ENCODE measurements at places on chromosomes 12 and 14.
A peak's percentile ranks its signal among the peaks of the same experiment; 100 is the strongest.

DNA sequence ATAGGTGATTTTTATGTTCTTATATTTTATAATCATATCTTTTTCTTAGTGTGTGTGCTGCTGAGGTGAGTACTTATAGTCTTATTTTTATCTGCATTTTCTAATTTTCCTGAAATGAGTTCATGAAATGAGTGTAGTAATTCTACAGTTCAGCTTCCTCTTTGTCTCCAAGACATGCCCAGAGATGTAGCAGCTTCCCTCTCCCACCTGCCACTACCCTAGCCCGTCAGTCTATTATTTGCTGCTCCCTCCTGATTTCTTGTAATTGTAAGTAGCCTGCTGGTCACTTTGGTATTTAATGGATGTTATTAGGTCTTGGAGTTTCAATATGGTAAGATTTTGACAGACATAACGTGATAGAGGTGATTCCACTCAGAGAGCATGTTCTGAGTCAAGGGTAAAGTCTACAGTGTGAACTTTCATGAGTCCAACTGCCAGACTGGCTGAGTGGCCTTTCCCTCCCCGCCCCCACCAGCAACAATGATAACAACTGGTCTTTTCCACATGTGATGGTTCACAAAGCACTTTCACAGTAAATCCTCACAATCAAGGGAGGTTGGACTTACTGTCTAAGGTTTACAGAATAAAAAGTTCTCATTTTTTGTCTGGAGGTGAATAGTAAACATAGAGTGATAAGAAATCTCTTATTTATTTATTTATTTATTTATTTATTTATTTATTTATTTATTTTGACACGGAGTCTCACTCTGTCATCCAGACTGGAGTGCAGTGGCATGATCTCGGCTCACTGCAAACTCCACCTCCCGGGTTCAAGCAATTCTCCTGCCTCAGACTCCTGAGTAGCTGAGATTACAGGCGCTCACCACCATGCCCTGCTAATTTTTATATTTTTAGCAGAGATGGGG, 4.2 kb upstream of the RIPK3 start:
- DNase-seq: no peak

DNA sequence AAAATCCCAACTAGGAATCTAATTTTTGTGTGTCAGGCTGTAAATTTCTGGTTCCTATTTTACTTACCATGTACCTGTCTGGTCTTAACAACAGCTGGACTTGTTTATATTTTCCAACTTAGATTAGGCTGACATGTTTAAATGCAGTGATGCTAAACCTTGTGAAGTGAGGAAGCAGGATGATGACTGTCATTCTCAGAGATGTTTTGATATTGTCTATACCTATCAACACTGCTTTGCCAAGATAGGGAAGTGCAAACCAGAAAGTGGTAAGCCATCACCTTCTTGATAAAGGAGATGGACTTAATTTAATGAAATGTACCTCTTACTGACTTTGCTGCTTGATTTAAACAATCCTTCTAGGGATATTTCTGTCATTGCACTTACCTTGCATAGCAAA, 2.1 kb downstream of the BICD1 start:
- no peak for DNase-seq

GRCh38 chr14:64801800-64802199, 77.9 kb downstream of the SPTB start:
- DNase-seq: peak; percentile 58

GRCh38 chr12:105107171-105107493, 399 bp upstream of the WASHC4 start:
- DNase-seq: no peak

DNA sequence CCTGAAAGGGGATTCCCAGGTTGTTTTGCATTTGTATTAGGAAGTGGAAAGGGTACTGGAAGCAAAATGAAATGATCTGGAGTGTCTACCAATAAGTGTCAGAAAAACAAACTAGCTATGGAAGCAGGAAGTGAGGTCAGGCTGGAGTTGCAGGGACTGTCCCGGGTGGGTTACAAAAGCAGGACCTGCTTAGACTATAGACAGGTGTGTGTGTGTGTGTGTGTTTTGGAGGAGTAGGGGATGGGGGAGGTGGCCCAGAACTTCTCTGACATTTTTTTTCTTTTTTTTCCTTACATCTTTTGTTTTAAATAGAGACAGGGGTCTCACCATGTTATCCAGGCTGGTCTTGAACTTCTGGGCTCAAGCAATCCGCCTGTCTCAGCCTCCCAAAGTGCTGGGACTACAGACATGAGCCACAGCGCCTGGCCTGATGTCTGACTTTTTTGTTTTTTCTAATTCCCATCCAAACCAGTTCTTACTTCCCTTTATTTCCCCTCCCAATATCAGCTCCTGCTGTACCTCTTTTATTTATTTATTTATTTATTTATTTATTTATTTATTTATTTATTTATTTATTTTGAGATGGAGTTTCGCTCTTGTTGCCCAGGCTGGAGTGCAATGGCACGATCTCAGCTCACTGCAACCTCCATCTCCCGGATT, 512 bp upstream of the RND1 start:
- DNase-seq: no peak

- no peak for DNase-seq
Observed at GRCh38 chr14:64956697-64957406, 14.3 kb upstream of the GPX2 start.

DNA sequence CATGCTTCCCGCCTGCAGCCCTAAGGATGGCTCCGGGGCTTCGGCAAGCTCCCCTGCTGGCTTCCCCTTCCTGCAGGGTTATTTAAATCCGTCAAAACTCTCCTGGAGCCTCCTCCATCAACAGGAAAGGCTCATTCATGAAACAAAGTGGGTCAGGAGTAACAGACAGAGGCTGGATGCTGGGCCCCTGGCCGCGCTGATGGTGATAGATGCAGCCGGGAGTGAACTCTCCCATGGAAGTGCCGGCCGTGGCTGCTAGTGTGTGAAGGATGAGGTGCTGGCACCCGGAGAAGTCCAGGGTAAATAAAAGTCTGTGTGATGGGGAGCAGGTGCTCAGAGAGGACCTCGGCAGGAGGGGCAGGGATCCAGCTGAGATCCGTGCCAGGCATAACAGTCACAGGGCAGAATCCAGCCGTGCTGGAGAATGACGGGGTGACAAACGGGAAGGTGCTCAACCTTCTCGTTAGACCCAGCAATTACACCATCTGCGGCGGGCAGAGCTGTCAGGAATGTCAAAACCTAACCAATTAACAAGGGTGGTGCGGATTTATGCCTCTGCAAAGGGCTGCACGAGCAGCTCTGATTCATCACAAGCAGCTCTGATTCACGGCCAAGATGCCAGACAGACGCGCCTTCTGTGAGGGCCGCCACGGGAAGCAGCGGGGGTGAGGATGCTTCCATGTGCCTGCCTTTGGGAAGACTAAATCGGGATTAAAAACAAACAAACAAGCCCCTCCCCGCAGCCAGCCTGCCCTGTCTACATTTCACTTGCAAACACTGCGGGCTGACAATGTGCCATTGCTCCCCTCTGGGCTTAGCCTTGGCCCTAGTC, 55.6 kb downstream of the SYNE3 start:
- no peak for DNase-seq

DNA sequence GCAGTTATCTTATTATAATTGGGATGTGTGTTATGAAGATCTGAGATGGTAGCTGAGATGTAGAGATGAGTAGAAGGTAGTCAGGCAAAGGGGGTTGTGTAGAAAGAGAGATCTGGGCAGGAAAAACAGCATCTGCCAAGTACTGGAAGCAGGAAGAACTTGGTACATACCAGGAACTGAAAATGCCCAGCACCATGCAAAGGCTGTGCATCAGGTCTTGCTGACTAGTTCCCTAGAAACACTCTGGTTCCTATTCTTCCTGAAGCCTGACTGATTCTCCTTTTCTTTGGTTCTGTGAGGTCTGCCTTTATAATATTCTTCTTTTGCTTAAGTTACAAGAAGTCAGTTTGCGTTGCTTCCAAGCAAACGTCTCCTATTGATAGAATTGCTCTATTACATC, 6.7 kb upstream of the NFATC4 start:
- no peak for DNase-seq

DNA sequence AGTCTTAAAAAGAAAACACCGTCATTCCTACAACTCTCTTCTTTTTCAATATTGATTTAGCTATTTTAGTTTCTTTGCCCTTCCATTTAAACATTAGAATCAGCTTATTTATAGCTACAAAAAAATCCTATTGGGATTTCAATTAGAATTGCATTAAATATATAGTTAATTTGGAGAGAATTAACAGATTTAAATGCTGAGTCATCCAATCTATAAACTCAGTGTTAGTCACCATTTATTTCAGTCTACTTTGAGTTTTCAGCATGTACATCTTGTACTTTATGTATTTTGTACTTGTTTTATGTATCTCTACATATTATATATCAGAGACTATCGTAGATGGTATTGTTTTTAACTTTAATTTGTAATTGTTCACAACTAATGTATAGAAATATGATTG, 460.0 kb downstream of the KCNH5 start:
- no peak for DNase-seq

DNA sequence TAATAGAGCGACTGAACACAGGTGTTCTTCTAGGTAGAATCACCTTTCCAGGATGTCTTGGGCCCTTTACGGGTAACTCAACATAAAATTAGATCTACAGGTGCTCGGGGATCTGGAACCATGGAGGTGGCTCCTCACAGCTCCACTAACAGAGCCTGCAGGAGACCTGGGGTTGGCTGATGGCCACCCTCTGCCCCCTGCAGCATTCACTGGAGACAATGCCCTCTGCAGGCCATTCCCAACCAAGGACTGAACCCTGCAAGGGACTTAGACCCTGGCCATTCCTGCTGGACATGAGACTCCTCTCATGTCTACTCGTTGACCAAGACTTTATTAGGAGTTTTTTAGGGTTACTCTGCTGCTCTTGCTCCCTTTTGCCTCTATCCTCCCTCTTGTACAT, 58.5 kb upstream of the PPP4R3A start:
- DNase-seq: peak; percentile 5

GRCh38 chr12:105480162-105480561, 149.7 kb downstream of the C12orf75 start:
- DNase-seq: no peak

DNA sequence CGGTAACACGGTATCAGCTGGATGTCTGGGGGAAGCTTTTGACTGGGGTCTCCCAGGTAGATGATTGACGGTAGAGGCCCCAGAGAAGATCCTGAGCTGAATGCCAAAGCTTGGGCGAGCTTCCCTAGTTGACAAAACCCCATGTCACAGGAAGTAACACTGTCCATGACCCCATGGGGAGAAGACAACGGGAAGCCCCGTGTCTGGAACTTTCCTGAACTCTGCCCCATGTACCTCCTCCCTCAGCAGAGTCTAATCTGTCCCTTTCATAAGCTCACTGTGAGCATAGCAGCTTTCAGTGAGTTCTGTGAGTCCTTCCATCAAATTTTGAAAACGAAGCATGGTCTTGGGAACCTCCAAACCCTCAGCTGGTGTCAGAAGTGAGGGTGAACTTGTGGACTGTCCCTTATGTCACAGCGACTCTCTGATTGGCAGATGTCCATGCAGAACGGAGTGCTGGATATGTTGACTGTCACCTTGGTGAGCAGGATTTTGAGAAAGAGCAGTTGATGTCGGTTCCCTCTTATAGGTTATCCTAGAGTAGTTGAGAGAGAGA, 29.7 kb upstream of the BEGAIN start:
- no peak for DNase-seq

DNA sequence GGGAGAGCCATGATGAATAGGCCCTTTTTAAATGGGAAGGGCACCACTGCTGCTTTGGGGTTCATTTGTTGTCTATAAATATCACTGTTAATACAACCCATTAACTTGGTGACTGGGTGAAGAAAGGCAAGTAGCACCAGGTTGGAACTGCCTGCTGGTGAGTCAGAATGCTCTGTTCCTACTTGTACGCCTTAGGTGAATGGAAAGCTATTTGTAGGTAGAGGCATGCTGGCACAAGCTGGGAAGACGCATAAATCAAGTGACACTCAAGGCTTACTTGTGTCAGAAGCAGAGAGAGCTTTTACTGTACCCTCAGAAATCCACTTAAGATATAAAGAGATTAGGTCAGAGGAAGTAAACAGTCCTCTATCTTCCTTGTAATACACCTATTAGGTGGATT, 142.5 kb downstream of the TMX1 start:
- DNase-seq: no peak

GRCh38 chr12:9925705-9926393, 6.3 kb downstream of the CLEC2A start:
- peak; percentile 38 for DNase-seq

GRCh38 chr12:15550793-15551192, 228.5 kb downstream of the PTPRO start:
- no peak for DNase-seq

GRCh38 chr12:113329022-113329790, 5.7 kb downstream of the SLC8B1 start:
- DNase-seq: no peak

GRCh38 chr14:84894254-84894653, 635.7 kb upstream of the FLRT2 start:
- DNase-seq: no peak

DNA sequence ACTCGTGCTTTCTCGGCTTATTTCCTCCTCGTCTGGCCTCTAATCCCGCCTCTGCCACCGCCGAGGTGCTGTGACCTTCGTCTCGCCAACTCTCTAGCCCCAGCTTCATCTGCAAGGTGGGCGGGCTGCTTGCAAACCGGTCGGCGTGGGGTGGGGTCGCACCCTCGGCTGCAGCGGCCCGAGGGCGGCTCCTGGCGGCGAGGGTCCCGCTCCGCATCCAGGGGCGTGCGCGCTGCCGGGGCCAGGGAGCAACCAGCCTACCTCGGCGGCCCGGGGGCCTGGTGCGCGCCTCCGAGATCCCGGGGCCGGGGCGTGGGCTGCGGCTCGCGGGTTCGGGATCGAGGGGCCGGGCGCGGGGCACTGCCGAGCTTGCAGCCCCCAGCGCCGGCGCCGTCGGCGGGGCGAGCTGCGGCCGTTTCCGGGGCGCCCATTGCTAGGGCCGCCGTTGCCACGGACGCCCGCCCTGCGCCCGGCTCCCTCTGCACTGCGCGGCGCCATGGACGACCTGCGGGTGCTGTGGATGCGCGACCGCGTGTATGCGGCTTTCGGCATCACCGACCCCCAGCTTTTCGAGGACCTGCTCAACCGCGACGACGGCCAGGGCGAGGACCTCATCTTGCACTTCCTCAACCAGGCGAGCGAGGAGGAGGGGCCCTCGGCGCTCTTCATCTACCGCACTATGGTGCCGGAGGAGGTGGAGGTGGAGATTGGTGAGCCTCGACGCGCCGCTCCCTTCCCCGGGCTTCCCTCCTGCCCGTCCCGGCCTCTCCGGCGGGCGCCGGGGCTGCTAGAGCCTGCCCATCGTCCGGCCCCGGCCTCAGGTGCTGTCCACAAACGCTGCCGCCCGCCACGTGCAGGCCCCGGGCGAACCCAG, at the start of gene DNAH10:
TSS of gene DNAH10 (plus strand) at position 461 of the 874 bp plus-strand sequence. CDS start at position 497, 36 bp downstream.
- DNase-seq: peak; percentile 54

- no peak for DNase-seq
Observed at GRCh38 chr14:103045371-103045869, 11.9 kb downstream of the CDC42BPB start.

- DNase-seq: no peak
Observed at GRCh38 chr12:63093084-63093483, 57.9 kb downstream of the AVPR1A start.

- DNase-seq: no peak
Observed at GRCh38 chr14:99237288-99237687, 34.7 kb downstream of the BCL11B start.

GRCh38 chr12:188910-189621, 24.9 kb downstream of the SLC6A12 start:
- DNase-seq: peak; percentile 72

- DNase-seq: no peak
Observed at GRCh38 chr12:106271575-106272505, 24.0 kb upstream of the CKAP4 start.

GRCh38 chr12:12734561-12735071, 17.4 kb downstream of the CDKN1B start:
- no peak for DNase-seq

- no peak for DNase-seq
Observed at GRCh38 chr12:111203969-111204368, 164.9 kb downstream of the PHETA1 start.

Measured in erythroblast (primary cell).